ENCODE measurements at places on chromosomes 7 and 10.

DNA sequence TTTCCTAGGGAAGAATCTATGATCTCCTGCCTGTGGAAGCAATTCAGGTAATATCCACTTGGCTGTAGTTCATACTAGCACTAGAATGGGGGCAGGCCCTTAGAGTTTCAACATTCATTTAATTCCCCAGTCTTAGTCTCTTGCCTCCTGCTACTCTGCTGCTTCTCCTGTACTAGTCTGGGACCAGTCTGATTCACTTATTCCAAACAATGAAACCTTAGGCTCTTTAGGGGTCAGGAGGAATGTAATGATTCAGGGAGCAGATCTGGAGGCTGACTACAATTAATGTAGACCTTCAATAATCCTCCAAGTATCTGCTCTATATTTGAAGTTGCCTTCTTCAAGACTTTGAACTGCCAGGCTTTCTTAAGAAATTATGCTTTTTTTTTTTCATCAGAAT, 101.8 kb downstream of the GNAT3 start:
- DNase-seq, result no peak

DNA sequence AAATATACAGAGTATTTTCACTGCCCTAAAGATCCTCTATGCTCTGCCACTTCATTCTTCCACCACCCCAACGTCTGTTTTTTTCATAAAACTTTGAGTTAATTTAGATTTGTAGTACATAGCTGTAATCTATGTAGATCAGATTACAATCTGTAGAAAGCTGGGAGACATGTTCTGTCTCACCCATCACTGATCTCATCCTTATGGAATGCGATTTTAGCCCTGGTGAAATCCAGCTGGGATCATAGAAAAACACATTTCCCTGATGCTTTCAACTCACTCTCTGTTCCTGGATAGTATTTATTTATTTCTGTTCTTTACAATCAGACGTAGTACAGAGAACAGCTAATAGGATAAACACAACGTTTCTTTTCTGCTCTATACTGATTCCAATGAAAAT, 521.0 kb downstream of the KIF20B start:
- no peak for DNase-seq

GRCh38 chr10:96400465-96400864, 41.7 kb upstream of the OPALIN start:
- DNase-seq, result no peak

- DNase-seq, result no peak
These were observed 95.8 kb downstream of the DKK1 start for GRCh38 chr10:52409928-52410327.

DNA sequence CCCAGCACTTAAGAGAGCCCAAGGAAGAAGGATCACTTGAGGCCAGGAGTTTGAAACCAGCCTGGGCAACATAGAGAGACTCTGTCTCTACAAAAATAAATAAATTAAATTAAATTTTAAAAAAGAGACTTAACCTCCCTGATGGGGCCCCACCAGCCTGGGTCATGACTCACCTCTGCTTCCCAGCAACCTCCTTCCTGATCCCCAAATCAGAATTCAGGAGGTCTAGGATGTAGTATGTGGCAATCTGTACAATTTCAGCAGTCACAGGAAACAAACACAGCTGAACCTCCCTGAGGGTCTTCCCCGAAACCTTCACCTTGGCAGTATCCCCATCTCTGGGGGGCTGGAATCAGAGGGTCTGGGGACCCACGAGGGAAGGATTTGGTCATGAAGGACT, 9.7 kb upstream of the PPP1R35 start:
- no peak for DNase-seq

DNA sequence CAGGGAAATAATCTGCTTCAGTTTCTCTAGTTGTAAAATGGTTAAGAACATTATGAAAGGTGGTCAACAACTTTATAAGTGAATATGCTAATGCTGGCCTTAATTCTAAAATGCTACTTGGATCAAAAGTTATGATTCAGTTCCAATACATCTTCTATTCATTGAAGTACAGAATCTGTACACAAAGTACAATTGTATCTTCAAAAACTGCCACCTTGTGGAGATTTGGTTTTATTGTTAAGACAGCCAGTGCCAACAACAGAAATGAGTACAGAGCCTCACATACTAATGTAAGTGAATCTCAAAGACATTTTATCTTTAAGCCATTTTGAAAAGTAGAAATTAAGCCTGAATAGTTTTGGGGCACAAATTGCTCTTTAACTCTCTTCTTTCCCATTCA, 194.0 kb downstream of the CFTR start:
- no peak for DNase-seq

Data from common myeloid progenitor, CD34-positive (primary cell).